Kasumi-1 (cell line): ENCODE measurements at places on chromosomes 12 and 14.

- DNase-seq: no peak
Measured at GRCh38 chr14:91364524-91365270, 52.9 kb downstream of the CCDC88C start.

- no peak for DNase-seq
Measured at GRCh38 chr14:100673085-100673806, 53.4 kb upstream of the DLK1 start.

- peak; percentile 50 for DNase-seq
Measured at GRCh38 chr12:8948701-8949341, 624 bp downstream of the M6PR start.

DNA sequence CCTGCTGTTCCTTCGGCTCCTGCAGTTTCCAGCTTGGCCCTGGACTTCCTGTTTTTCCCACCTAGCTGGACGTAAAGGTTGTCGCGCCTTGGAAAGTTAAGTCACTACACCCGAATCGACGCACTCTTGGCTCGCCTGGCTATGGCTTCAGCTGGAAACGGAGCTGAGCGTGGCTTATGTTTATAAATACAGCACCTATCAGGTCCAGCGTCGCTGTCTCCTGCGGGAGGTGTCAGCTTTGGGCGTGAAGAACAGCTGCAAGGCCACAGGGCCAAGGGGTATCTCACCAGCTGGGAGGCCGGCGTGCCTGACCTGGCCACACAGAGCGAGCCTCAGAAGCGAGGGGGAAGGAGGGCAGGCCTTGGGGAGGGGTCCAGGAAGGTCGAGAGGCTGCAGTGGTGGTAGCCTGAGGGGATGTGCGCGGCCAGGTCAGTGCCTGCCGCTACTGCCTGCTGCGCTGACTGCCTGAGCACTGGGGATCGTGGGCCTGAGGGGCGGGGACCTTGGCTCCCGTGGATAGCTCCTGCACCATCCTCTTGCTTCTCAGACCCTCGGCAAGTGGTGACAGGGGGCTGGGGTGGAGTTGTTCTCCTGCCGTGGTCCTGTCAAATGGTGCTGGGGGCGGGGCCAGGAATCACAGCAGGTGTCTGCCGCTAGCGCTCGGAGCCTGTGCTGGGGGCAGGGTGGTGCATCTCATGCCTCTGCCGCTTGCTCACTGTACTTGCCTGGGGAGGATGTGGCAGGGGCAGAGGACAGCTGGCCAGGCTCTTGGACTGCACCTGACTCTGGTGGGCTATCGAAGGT is 12.5 kb downstream of the PACS2 start:
- no peak for DNase-seq

- no peak for DNase-seq
Measured at GRCh38 chr12:54606556-54606955, 18.1 kb upstream of the PPP1R1A start.

GRCh38 chr14:50344876-50345563 is 32.9 kb downstream of the DMAC2L start:
- DNase-seq: no peak

DNA sequence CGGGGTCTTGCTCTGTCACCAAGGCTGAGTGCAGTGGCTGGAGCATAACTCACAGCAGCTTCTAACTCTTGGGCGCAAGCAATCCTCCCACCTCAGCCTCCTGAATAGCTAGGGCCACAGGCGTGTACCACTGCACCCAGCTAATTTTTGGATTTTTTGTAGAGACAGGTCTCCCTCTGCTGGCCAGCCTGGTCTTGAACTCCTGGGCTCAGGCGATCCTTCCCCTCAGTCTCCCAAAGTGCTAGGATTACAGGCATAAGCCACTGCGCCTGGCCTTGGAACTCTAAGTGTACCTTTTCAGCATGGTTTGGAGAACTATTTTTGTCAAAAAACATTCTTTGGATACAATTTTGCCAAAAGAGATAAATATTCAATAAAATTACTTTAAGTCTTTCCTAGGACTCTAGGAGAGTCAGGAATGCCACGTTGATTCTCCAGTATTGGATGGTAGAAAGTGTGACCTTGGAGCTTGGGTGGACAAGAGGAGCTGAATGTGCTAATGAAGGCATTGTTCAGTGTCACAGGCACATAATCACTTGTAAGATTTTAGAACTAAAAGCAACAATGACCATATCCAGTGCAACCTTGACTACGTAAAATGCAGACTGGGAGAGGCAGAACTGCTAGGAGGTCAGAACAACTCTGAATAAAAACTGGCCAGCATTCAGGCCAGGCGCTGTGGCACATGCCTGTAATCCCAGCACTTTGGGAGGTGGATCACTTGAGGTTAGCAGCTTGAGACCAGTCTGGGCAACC is 2.8 kb downstream of the SRSF9 start:
- DNase-seq: peak; percentile 73

GRCh38 chr14:74890262-74890661 is 8.5 kb downstream of the DLST start:
- DNase-seq: no peak

- DNase-seq: no peak
Measured at GRCh38 chr14:68693926-68694325, 98.9 kb downstream of the ZFP36L1 start.
